Activated CD4-positive, alpha-beta T cell treated with anti-CD3 and anti-CD28 coated beads, Interleukin-2, amount 50 U/mL, for 48 hours (primary cell): ENCODE measurements at places on chromosomes 4 and X.

GRCh38 chr4:146255874-146256273 is 41.5 kb downstream of the REELD1 start:
- DNase-seq = no peak

DNA sequence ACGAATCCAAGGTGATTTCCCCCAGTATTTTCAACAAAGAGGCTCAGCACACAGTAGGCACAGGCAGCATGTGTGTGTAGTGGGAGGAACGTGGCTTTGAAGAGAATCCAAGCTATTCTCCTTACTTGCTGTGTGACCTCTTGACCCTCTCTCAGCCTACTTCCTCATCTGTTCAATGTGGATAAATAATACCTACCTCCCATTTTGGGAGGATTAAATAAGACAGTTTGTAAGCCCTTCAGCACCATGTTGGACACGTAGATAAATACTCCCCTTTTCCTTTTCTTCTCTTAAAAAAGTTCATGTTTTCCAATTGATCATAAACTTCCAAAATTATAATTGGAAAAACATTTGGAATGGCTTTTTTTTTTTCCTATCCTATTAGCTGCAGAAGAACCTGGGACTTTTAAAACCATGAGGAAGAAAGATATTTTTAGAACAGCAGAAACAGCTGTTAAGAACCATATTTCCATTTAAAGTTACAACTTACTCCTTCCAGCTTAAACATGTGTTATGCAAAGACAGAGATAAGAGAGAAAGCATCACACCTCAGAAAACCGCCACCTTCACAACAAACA is 56.1 kb upstream of the TMEM131L start:
- no peak for DNase-seq

DNA sequence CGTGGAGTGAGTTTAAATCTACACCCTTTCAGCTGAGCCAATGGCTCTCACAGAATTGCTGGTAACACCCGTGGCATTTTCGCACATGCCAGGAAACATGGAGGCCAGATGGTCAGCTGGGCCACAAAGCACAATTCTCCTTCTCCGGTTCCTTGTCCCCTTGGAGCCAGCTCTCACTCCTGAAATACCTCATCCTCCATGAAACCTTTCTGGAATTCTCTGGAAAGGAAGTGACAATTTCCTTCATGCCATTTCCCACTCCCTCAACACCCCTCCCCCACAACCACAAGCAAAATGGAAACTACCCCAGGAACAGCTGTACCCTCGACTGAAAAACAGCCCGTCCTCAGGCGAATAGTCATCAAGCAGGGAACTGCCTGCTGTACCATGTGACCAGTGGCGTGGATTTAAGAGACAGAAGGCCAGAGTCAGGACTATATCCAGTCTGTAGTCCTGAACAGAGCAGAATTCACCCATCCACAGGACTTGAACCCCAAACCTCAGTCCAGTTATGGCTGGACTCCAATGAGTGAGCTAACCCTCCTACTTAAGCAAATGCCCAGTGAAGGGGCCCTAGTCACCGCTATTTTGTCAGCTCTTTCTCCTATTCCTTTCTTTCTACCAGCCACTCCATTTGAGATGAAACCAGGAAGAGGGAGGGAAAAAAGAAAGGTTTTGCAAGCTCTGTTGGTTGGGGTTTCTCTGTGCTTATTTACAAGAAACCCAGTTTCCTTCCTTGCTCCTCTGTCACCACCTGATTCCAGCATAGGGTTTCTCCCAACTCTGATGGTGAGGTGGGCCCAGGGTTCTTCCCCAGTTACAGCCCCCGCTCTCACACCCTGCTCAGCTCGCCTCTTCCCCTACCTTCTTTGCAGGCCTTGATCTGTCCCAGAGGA is 24.5 kb downstream of the ELF4 start:
- peak; percentile 32 for DNase-seq

- no peak for DNase-seq
Observed at GRCh38 chr4:5379895-5380294, 328.5 kb downstream of the EVC2 start.

DNA sequence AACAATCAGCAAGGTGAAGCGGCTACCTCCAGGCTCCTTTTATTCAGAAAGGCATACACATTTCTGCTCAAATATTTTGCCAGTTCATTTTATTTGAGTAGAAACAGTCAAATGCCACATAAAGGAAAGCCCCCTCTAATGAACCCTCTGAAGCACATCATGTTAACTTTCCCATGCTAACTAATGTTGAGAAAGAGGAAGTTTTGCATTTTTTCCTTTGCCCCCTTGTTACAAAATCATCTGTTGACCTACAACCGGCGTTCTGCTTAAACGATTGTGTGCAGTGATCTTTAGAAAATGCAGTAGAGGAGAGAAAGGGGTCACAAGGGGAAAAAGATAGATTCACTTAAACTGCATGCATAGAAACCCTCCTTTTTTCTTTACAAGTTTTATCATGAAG is 25.2 kb upstream of the ATXN3L start:
- no peak for DNase-seq

GRCh38 chrX:148947399-148947975 is 447.1 kb downstream of the AFF2 start:
- no peak for DNase-seq

DNA sequence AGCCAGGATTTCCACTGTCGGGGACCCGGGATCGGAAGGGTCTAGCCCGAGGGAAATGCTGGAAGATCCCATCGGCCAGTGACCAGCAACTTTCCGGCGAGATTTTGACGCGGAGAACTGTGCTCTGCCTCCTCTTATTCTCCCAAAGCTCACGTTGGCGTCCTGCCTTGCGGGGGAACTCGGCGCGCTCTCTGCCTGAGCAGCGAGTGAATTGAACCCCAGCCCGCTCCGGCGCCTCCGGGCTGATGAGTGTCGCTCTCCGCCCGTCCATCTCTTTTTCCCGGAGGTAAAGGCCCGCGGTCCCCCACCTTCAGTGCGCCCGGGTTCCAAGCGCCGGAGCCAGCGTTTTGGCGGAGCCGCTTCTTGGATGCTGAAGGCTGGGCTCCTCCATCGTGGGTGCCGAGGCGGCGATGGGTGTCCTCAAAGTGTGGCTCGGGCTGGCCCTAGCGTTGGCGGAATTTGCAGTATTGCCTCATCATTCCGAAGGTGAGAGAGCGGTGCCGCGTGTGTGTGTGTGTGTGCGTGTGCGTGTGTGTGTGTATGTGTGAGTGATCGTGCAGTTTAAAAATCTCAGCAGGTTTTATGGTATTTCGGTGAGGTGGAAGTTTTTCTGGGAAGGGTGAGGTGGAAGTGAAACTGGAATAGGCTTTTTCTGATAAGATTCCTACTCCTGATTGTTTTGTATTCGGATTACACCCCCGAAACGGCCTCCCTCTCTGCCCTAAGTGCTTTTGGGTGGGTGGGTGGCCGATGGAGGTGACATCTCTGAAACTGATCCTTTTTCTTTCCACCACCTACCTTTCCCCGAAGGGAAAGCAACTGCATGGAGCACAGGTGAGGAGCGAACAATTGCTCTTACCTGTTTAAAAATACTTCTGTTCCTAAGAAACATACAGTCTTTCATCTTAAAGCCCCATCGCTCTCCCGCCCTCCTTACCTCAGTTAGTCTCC is 752 bp downstream of the FRAS1 start:
- DNase-seq = peak; percentile 39

DNA sequence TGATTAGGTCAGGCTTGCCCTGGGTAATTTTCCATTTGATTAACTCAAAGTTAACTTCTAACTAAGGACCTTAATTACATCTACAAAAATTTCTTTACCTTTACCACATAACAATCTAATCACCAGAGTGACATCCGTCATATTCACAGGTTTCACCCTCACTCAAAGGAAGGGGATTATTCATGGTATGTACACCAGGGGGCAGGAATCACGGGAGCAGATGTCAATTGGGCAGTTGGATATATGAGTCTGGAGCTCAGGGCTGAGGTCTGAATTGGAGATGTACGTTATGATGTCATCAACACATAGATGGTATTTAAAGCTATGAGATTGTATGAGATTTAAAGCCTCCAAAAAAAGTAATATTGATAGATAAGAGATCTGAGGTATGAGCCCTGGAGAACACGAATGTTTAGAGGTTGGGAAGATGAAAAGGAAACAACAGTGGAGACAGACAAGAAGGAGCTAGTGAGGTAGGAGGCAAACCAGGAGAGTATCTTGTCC is 52.9 kb downstream of the PGRMC1 start:
- DNase-seq = no peak

GRCh38 chr4:20805716-20806115 is 105.5 kb downstream of the PACRGL start:
- DNase-seq = no peak

GRCh38 chr4:124943938-124944337 is 231.4 kb upstream of the ANKRD50 start:
- DNase-seq = no peak
